ENCODE measurements at places on chromosomes 7 and 10.

DNA sequence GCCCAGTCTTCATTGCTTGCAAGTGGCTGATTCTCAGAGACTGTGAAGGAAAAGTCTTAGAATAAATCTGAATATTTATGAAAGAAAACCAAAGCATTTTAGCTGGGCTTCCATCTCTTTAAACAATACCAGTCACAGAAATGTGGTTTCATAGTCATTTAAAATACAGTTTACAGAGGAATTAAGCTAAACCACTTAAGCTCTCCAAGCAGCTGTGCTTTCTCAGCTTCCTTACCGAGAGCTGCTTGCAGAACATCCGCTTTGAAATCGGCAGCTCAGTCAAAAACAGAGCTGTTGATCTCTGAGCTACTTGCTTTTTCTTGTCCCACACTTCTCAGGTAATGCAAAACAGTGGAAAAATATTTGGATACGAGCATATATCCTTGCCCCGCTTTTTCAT, 134.5 kb downstream of the DYNC1I1 start:
- DNase-seq: no peak

GRCh38 chr7:30658479-30659074, 23.7 kb downstream of the CRHR2 start:
- DNase-seq: no peak

GRCh38 chr7:668139-668931, 58.2 kb upstream of the DNAAF5 start:
- no peak for DNase-seq

- no peak for DNase-seq
Observed at GRCh38 chr7:66930341-66930740, 9.3 kb downstream of the TMEM248 start.

DNA sequence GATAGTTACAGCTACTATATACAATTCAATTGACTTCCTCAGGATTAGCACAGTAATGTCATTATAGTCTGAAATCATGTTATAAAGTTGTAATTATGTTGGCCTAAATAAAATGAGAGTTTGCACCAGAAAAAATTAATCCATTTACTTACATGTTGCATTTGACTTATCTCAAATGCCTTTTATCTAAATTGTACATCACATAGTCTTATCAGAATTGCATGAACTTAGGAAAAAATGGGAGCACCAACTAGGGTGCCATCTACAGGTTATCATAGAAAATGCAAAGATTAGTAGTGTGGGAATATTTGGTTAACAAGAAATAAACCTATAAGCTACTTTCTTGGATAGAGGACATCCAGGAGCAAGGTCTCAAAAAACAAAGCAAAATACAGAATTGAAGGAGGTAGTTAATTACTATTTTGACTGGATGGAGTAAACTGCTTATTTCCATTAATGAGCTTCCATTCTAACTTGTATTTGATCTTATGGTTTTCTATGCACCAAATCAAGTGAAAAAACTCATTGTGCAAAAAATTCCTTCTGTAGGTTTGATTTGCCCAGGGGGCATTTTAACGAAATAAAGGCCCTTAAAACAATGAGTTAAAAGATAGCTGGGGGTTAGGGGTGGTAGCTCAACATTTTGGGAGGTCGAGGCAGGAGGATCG, 60.0 kb upstream of the ORC5 start:
- DNase-seq: no peak
